ENCODE measurements at places on chromosomes 12 and 14.

- no peak for DNase-seq
Observed at GRCh38 chr14:100149851-100150611, 9.4 kb downstream of the DEGS2 start.

DNA sequence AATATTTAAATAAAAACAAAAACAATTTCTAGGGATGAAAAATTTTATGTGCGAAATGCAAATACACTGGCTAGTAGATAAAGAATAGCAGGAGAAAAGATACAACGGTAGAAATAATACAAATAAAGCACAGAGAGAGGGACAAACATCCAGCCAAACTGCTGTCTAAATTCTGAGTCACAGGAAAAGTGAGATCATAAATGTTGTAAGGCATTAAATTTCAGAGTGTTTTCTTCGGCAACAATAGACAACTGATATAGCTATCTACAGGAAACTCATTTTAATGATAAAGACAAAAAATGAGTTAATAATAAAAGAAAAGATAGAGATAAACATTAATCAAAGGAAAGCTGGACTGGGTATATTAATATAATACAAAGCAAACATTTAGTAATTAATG lies 122.2 kb downstream of the NTS start:
- DNase-seq, result no peak

DNA sequence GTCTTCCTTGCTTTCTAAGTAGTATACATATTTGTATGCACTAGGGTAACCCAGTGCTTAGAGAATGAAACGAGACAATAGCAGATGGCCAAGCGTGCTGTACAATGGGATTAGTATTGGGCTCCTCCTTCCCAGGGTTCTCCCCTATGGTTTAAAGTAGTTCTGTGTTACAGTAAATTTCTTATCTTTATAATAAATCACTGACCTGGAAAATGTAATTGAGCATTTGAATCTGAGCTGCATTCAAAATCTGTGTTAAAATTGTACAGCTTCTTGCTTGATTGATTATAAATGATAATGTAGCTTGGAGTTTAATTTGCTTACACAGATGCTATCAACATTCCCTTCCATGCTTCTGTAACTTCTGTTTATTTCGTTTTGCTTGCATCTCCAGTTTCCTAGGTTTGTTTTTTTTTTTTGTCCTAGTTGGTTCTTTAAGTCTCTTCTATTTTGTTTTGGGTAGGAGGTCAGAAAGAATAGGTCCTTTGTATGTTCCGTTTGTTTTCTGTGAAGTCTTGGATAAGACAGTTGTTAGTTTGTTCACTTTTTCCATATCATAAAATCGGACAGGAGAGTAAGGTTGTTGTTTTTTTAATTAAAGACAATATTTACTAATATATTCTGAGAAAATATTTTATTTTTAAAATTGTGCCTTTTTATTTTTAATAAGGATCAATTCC lies 171.2 kb downstream of the ERC1 start:
- no peak for DNase-seq

- no peak for DNase-seq
Observed at GRCh38 chr12:1591543-1591942, 2.8 kb downstream of the FBXL14 start.

- DNase-seq, result no peak
Observed at GRCh38 chr14:44914849-44915248, 46.9 kb downstream of the KLHL28 start.

DNA sequence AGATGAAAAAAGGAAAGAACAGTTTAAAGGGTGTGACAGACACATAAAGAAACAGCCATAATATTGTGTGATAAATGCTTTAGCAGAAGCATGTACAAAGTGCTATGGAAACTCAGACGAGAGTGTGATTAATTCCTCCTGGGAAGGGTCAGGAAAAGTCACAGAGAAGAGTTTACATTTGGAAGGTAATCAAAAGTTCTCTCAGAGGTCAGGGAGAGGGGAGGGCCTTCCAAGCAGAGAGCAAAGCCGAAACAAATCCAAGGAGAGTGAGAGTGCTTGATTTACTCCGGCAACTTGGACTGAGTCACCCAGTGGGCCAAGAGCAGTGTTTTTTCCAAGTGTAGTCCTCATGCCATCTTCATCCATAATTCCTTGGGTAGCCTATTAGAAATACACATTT lies 108.3 kb downstream of the IGF1 start:
- no peak for DNase-seq

DNA sequence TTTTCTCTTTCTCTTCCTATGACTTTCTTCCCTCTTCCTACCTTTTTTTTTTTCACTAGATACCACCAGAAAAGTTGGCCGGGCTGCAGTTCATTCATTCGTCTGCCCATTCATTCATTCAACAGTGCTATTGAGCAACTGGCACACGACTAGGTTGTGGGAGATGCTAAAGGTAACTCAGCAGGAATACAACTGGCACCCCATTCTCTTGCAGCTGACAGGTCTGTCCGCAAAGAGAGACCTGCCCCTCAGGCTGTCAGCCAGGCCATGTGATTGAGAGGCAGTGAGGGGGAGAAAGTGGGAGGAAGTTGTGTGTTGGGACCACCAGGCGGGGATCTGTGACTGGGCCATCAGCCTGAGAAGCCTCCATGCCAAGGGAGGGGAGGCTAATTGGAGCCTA lies 105.2 kb downstream of the TSPAN9 start:
- DNase-seq, result no peak

- DNase-seq, result no peak
Observed at GRCh38 chr12:78797196-78797931, 67.2 kb upstream of the SYT1 start.
